HS-5 (cell line): ENCODE measurements at places on chromosomes 6 and 20.

- DNase-seq: no peak
These were observed 1.3 kb downstream of the CARMIL1 start for GRCh38 chr6:25280344-25281074.

DNA sequence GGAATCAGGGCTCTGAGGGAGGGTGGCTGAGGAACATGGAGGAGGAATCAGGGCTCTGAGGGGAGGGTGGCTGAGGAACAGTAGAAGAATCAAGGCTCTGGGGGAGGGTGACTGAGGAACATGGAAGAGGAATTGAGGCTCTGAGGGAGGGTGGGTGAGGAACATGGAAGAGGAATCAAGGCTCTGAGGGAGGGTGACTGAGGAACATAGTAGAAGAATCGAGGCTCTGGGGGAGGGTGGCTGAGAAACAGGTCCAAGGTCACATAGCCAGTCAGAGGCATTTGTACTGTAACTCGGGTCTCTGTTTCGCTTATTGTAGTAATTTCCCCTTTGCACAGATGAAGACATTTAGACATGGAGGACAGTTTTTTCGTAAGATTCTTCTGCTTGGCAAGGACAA, 164.8 kb downstream of the SOBP start:
- DNase-seq: no peak

DNA sequence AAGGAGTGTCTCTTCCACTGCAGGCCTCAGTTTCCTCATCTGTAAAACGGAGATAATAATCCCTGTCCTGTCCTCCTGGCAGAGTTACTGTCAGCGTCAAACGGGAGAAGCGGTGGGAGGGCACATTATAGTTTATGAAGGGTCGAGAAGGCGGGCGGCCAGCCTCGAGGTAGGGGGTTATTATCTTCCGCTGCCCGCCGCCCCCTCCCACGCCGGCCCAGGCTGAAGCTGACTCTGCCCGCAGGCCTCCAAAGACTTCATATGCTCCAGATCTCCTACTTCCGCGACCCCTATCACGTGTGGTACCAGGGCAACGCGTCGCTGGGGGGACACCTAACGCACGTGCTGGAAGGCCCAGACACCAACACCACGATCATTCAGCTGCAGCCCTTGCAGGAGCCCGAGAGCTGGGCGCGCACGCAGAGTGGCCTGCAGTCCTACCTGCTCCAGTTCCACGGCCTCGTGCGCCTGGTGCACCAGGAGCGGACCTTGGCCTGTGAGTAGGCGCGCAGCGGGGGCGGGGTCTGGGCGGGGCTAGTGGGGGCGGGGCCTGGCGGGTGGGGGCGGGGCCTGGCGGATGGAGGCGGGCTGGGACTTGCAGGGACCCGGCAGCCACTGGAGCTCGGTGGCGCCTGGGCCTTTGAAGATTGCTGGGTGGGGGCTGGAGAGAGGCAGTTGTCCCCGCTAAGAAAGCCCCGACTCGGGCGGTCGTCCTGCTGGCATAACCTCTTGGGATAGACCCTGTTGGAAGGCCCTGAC, 2.8 kb downstream of the PROCR start:
- no peak for DNase-seq

GRCh38 chr6:33815854-33816253, 12.1 kb upstream of the MLN start:
- DNase-seq: no peak

DNA sequence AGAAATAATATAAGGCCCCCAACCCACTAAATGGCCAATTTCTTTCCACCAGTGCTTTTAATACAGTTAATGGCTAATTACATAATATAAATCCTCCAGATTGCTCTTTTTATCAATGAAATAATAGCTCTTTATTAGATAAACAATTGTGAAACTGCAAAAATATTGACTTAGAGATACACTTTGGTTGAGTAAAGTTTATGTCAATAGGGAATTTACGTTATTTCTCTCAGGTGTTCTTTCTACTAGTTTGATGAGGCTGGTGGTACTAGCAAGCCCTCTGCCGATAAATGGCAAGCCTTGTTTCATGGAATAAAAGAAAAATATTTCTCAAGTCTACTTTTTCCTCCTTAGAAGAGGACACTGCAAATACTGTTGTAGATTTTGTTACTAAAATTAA, 18.9 kb downstream of the RFX6 start:
- no peak for DNase-seq

DNA sequence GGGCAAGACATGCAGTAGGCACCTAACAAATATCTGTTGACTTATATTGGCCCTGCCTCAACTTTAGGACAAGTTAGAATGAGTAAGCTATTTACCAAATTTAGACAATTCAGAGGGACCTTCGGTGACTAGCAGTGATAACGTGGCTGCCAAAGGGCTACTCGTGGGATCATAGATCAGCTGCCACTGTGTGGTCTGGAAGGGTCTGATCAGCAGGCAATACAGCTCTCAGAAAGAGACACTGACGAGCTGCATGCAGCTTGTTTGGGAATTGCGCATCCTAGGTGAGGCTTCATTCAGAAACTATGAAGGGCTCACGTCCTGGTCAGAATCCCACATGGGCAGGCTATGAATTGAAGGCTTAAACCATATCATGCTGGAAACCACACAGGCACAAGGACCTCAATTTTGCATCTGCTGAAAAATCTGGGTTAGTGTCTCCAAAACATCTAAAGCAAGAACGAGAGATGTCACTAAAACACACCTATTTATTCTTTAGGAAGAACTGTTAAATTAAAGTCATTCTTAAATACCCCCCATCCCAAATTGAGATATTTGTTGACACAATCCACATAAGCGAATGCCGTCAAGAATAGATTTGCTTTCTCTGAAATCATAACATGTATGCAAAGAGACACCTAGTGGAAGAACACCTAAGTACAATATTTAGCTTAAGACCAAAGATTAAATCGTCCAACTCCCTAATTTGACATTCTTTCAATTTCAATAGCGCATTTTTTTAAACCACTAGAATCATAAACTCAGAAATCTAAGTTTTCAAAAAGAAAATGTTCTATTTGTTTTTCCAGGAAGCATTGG, 79.6 kb downstream of the IPCEF1 start:
- no peak for DNase-seq

DNA sequence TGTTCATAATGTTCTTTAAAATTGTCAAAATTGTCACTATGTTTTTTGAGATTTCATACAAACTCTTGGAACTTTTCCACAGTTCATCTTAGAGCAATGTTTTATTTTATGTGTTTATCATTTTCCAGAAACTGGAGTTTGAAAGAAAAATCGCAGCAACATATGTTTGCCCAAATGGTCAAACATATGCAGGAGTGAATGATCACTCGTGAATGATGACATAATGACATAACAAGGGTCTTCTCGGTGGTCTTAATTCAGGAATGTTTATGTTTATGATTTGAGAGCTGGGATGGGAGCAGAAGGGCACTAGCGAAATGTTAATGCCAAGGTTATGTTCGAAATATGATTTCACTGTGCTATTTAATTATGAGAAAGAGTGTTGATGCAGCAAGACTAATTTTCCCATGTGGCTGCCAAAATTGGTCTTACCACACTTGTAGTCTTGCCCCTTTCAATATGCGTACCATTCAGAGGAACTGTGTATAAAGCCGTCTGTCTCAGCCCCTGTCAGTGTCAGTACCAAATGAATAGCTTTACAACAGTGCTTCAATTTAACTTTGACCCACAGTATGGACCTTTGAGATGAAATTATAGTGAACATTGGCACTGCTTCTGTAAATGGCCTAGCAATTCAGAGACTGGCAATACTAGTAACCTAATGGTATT, 152.3 kb downstream of the CARMIL1 start:
- DNase-seq: no peak

DNA sequence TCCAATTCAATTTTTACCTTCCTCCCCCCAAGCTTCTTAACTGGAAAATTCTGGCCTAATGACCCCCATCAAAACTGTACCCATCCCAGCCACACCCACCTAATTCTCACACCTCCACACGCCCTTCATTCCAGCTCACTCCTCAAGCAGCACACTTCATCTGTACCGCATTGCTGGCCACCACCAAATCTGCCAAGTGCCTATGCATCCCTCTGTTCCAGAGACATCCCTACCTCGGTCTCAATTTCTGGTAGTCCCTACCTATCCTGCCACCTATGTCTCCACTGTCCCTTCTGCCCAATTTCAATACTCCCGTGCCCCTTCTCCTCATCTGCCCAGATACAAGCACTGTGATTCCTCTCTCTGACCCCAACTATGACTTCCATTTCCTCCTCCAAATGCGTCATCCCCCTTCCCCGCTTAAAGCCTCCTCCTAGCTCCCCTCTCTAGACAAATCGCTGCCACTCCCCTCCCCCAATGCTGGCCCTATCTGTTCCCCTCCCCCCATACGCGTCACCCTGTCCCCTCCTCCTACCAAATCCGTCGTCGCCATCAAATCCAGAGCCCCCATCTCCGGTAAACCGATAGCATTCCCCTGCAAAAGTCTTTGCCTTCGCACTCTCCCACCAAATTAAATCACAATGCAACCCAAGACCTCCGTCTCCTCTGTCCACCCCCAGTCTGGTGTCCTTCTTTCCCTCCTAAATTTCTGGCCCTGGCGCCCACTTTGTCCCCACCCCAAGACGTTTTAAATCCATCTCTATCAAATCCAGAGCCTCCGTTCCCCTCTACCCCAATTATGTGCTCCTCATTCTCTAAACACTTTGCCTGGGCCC, 1.2 kb downstream of the MTCH1 start:
- peak; percentile 76 for DNase-seq

DNA sequence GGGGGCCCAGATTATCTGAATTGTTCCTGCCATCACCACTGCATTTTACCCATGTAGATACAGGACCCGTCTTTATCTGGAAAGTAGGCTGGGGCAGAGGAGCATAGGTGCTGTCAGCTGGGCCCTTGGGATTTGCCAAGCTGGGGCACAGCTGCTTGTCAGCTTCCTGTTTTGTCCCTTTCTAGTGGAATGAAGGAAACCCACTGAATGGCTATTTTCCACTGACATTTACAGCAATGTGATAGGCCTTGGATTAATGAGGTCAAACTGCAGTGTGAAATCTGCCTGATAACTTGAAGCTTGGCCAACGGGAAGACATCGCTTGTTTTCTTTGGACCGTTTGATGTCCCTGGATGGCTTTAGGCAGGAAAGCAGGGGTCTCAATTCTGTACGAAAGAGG, 6.7 kb downstream of the PPP1R16B start:
- DNase-seq: no peak

GRCh38 chr20:5372371-5372770, 55.6 kb upstream of the PROKR2 start:
- no peak for DNase-seq

DNA sequence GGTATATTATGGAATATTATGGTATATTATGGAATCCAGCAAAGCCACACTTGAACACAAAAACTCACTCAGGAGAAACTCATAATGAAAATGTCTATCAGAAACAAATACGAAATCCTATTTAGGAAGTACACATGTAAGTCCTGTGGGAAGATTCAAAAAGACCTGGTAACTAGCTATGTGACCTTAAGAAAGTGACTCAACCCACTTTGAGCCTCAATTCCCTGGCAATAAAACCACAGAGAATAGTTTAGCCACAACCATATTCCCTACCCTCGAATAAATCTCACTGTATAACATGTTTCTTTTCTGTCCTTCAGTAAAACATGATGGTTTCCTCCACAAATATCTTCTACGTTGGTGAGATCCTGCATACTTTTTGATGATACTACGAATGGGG, 56.4 kb downstream of the ZMYND8 start:
- DNase-seq: peak; percentile 44

- no peak for DNase-seq
These were observed 17.5 kb downstream of the COL12A1 start for GRCh38 chr6:75188221-75188925.

DNA sequence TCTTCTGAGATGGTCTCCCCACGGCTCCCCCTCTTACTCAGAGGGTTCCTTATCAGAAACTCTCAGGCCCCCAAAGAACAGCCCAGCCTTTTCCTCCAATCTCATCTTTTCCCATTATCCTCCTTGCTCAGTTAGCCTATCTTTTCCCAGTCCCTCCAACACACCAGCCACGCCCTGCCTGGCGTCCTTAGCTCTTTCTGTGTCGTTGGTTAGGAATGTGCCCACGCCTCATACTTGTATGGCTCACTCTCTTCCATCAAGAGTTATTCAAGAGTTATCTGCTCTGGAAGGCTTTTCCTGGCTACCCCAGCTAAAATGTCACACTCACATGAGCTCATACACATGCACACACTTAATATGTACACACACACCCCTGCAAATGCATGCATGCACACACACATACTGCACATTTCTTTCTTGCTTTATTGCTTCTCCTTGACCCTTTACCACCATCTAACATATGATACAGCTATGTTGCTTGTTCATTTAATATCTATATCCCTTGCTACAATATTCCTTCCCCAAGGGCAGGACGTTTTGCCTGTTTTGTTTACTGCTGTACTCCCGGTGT, 37.6 kb downstream of the SLC2A10 start:
- peak; percentile 62 for DNase-seq

DNA sequence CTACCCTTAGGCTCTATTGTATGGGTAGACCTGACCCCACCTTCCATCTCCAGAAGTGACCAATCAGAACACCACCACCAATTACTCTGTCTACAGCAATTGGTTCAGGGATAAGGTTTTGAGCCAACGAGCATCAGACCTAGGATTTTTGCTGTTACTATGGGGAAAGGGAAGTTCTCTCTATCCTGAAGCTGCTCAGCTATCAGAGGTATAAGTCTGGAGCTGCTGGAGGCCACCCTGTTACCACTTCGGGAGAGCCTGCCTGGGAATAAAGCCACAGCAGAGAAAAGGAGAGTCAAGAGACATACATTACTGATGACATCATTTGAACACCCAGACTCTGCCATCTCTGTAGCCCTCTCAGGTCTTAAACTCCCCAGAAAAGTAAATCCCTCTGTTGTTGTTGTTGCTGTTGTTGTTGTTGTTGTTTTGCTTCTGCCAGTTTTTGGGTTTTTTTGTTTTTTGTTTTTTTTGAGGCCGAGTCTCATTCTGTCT, 94.5 kb downstream of the PREX1 start:
- no peak for DNase-seq

- DNase-seq: peak; percentile 6
These were observed 105.0 kb downstream of the OLIG3 start for GRCh38 chr6:137389150-137389704.

DNA sequence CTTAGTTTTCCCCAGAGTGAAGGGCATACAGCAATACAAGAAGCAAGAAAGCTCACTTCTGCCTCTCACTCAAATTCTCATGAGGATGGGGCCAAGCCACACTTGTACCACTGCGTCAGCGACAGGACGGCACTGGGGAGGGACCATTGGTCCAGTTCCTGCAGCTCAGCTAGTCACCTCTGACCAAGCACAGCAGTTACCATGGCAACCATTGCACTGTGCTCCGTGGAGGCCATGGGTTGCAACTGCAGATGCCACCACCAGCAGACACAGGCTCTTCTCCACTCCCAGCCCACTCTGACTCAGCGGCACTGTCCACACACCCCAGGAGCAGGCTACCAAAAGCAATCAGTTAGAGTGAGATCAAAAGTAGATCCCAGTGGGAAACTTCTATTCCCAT, 441.1 kb upstream of the ARID1B start:
- DNase-seq: no peak

- DNase-seq: no peak
These were observed 847 bp upstream of the CD93 start for GRCh38 chr20:23086931-23087411.

DNA sequence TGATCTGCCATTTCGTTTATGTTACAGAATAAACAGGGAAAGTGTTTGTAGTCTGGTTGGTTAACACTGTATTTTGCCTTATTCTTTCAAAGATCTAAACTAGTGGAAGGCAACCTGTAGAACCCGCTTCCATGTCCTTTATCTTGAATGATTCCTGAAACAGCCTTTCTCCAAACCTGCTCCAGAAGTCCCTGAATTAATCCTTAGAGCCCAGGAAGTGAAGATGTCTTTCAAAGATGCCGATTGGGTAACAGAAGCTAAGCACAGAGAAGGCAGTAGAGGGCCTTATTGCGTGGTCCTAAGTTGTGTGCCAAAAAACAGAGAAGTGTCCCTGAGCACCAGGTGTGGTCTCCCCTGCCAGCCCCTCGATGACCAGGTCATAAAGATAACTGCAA, 19.2 kb upstream of the ZSCAN16 start:
- DNase-seq: no peak
